Foreskin keratinocyte (primary cell): ENCODE measurements at places on chromosomes 1 and 21. TPM values are rescaled to one million over a fixed set of nuclear protein-coding genes. Genes with fewer than 3 reads are reported as not detected.
A peak's percentile ranks its signal among the peaks of the same experiment; 100 is the strongest.

DNA sequence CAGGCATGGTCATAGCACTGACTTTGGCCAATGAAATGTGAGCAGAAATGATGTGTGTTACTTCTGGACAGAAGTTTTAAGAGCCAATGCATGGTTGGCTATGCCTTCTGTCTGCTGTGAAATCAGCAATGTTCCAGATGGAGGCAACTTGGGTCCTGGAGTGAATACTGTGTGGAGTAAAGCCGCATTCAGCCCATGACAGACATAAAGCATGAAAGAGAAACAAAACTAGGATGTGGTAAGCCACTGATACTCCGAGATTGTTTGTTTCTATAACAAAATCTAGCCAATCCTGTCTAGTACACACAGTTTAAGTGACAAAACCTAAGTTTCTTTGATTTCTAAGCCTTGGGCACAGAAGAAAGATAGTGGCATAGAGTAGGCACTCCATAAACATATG is 47.1 kb upstream of the ARHGAP29 start:
- DNase-seq = no peak

GRCh38 chr1:87735750-87736149 is 407.1 kb downstream of the LMO4 start:
- DNase-seq = no peak

DNA sequence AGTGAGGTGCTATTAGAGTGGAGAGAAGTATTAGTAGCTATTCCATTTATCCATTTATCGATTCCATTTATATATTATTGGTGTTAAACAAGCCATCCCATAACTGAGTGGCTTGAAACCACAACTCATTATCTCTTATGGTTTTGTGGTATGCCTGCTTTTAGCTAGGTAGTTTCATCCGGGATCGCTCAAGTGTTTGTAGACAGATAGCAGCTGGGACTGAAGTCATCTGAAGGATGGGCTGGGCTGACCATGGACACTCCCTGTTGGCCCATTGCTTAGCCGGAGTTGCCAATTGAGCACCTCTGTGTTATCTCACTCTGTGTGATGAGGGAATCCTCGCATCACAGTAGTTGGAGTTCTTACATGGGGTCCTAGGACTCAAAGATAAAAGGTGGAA is 622.5 kb downstream of the PLA2G4A start:
- no peak for DNase-seq

DNA sequence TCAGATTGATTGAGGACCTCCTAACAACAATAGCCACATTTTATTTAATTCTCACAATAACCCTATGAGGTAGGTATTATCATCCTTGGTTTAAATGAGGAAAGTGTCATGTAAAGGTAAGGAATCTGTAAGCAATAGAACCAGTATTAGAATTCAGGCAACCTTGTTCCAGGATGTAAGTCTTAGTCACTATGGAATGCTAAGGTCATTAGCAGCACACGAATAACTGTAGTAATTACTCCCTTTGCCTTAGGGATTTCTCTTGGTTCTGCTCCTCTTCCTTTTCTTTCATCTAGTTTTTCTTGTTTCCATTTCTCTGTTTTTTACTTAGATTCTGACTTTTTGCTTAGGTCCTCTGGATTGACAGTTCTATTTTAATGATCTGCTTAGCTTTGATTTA is 23.1 kb upstream of the ATP6V1G3 start:
- DNase-seq = peak; percentile 14

Gene BGLAP
- 0.14 and 0.34 TPM in 2 replicates for total RNA-seq

GRCh38 chr1:208756339-208756981 is 512.3 kb upstream of the PLXNA2 start:
- DNase-seq = no peak

DNA sequence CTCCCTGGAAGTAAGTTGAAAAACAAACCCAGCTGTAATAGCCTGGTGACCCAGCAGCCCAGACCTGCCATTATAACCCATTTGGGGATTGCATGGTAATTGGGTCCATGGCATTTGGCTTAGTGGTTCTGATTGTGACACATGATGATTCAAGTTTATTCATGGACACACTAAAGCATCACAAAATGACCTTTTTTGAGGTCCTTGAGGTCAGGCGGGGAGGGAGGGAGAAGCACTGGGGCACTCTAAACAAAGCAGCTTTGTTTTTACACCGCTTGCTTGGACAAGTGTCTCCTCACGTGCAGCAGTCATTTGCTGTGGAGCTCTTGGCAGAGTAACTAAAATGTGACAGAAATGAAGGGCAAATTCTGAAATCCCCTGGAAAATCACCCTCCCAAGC is 241.0 kb upstream of the SGIP1 start:
- no peak for DNase-seq

DNA sequence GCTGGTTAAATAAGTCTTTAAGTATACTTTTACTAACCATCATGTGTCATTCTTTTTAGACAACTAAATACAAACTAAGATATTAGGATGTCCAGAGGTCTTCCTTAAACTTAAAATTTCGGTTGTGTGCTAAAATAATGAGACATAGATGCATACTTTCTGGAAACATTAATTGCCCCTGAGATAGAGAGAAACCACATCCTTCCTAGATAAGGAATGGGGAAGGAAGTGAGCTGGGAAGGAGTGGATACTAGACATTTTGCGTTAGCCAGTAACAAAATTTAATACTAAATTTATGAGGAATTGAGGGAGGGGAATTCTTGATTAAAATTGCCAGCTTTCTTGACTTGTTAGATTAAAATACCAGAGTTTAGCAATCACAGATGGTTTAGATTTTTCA is 37.1 kb upstream of the PTGS2 start:
- DNase-seq = no peak

DNA sequence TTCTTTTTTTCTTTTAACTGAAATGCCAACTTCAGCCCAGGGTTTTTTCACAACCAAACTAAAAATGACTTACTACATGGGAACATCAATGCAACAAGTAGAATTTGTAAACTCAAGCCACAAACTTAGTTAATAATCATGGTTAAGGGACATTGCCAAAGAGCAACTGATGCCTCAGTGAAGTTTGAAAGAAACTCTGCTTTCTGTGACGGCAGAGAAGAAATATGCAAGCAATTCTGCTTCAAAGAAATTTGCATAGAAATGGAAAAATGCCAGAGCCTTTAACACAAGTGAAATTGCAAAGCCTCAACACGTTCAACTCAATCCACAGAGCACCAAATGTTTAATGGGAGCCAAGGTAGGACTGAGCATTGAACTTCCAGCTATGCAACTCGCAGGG is 5.0 kb upstream of the CHD5 start:
- peak; percentile 32 for DNase-seq

DNA sequence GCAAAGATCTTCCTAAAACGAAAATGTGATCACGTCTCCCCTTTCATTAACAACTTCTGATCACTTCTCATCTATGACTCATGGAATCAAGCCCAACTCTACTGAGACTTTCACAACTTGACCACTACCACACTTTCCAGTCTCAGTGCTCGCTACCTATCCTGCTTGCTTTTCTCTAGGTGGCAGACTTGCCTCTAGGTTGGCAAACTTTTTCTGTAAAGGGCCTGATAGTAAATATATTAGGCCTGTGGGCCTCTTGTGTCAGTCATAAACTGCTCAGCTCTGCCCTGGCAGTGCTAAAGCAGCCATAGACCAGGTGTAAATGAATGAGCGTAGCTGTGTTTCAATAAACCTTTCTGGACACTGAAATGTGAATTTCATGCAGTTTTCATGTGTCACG is 21.5 kb upstream of the HMGB4 start:
- DNase-seq = no peak

DNA sequence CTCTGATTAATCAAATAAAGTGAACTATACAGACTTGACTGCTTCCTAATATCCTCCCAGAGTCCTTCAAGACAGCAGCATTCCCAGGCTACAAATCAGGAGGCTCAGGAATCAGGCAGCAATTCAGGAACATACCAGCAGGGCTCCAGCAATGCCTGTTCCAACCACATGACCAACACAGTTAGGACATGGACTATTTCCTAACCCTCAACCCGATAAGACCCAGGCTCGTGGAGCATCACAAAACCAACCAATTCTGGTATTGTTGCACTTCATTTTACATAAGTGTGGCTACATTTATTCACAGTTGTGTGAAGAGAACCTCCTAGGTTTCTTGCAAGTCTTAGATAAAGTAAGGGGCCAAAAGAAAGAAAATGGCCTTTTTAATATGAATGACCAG is 546.2 kb upstream of the ADGRL2 start:
- no peak for DNase-seq

Gene HMCN1
- 0.46 and 0.85 TPM in 2 replicates for total RNA-seq

- DNase-seq = peak; percentile 62
Measured at GRCh38 chr1:39220891-39221870, 16.7 kb downstream of the MACF1 start.

DNA sequence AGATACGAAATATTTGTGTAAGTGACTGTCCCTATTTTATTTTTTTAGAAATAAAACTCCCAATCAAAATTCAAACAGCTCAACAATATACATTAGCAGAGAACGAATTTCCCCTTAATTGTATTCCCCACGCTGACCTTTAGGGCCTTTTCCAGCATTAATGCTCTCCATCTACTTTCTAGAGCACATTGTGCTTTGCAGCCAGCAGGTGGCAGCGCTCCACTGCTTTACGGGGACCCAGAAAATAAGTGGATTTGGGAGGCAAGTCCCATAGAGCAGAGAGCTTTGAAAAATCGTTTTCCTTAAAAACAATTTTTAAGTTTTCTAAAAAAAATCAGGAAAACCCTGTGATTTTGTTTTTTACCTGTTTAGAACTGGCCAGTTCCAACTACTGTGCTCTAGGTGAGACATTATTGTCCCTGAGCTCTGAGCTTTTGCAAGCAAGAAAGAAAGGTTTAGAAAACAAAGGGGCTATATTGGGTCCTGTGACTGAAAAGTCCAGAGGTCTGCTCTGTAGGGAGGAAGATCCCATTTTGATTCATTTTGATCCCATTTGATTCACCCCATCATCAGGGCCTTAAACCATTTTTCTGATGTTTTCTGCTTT is 144.4 kb upstream of the ZNF644 start:
- peak; percentile 28 for DNase-seq

DNA sequence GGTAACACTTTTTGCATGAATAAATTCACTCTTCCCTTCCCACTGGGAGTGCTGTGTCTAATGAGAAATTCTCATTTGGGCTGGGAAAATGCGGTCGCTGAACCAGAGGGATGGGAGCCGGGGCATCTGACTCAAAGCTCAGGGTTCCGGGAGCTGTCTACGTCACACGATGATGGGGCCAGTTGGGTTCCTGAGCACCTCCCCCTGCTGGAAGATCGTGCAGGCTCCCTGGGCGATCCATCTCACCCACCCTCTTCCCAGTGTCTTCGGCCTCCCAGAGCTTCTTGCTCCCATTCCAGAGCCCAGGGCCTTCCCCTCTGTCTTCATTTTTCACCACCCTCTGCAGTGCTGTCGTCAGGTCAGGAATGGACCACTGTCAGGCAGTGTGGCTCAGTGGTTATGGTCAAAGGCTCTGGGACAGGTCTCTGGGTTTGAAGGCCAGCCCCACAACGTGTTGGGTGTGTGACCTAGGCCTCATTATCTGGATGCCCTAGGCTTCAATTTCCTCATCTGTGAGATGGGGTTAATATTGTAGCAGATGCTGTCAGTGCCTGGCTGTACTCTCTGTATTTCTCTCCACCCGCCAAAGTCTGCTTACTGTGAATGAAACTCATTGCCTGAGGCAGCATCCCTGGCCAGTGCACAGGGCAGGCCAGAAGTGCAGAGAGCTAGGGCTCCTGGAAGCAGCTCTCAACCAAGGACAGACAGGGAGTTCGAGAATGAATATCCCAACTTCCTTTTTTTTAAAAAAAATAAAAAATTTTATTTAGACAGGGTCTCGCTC is 31.8 kb downstream of the IGSF21 start:
- DNase-seq = no peak

Gene RNF186
- not detected in 2 replicates for total RNA-seq

DNA sequence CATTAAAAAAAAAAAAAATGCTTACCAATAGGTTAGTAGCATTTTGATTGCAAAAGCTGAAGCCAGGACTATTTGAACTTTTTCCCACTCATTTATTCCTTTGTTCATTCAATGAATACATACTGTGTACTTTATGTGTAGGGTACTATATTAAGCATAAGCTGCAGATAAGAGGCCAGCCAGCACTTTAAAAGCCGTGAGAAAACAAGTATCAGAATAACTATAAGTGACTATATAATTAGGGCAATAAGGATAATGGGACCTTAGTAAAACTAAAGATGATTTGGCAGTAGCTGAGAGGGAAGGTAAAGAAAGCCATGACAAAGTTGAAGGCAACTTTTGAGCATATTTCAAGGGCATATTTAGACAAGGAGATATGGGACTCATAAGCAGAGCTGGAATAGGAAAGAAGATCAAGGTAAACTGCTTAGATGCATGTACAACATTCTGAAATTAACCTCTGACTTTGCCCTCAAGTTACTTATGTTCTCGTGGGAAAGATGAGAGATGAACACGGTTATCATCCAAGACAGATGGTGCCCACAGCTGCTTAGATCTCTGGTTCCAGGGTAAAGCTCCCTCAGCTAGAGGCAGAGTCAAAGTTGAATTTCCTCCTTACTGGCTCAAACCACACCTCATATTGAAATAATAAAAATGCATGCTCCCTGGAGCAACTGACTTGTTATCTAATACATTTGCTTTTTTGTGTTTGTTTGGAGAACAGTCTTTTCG is 44.0 kb upstream of the FMO2 start:
- no peak for DNase-seq

Gene SLC45A1
- 0.42 and 0.61 TPM in 2 replicates for total RNA-seq

Gene PPIAL4G
- not detected in 2 replicates for total RNA-seq

DNA sequence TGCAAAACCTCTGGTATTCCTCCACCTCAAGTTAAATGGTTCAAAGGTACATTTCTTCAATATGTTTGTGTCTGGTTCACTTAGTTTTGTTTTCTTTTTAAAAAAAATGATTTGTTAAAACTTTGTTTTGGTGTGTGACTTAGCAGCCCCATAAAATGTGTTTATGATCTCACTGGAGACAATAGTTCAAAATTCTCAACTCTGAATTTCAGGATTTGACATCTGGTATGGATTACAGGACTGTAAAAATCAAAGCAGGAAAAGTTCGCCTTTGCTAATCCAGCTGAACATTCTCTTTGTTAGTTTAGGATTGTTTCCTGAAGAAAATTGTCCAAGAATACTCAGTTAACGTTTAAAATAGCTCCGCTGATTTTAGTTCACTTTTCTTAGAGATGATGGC is 231.7 kb downstream of the HMCN1 start:
- DNase-seq = no peak

- no peak for DNase-seq
Measured at GRCh38 chr1:24540906-24541710, 14.8 kb upstream of the NCMAP start.

Gene SLC26A9
- not detected in 2 replicates for total RNA-seq
